NCI-H187 (cell line): ENCODE measurements at places on chromosomes 11 and 22.

- no peak for DNase-seq
Measured at GRCh38 chr22:38513063-38513462, 7.0 kb upstream of the DDX17 start.

DNA sequence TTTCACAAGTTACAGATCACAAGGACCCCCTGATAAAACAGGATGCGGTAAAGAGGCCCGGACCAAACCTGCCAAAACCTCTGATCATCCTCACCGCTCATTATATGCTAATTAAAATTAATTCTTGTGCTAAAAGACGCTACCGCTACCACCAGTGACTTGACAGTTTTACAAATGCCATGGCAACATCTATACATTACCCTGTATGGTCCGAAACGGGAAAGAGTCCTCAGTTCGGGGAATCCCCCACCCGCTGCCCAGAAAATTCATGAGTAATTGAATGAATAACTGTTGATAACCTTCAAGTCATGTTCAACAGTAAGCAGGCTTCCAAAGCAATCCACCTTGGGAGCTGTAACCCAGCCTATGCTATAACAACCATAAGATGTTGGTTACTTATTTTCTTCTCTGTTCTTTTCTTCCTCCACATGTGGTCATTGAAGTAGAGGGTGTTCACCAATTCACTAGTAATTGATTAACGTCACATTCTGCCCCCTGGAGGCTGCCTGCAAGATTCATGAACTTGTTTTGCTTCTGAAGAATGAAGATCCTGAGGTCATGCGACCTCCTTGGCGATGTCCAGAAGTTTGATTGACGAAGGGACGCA is 20.6 kb downstream of the APOBEC3H start:
- no peak for DNase-seq

GRCh38 chr11:94786264-94787126 is 18.3 kb downstream of the AMOTL1 start:
- no peak for DNase-seq

GRCh38 chr11:15730995-15731385 is 616.3 kb downstream of the INSC start:
- no peak for DNase-seq

DNA sequence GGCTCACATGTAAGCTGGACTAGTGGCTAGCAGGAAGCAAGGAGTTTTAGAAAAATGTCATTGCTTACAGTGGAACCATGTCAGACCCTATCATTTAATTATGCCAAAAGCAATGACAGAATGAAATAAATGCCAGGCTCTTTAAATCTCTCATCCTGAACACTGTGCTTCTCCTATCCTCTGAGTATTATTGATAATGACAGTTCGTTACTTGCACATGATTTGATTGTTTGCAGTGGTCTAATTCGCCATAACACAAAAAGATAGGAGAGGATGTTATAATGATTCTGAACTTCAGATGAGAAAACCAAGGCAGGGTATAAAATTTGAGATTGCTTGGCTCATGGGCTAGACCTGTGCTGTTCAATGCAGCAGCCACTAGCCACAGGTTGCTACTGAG is 68.2 kb downstream of the FLI1 start:
- no peak for DNase-seq

DNA sequence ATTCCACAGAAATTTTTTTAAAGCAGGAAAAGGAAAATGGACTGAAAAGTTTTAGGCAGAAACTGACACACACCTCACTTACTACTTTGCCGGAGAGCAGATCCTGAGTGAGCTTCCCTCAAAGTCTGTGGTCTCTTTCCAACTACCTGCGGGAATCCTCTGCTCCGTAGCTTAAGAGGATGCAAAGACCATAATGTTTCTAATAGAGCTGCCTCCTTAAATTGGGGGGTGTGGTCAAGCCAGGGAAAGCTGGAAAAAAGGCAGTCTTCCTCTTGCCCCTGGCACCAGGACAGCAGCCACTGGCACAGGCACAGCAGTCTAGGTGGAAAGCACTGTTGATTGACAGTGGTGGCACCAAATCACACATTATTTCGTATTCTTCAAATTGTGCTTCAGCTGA is at the start of gene ETS1:
ETS1 (minus strand) TSS at position 144 of the 400 bp plus-strand sequence. CDS start 14,428 bp downstream, outside the sequence.
- no peak for DNase-seq

DNA sequence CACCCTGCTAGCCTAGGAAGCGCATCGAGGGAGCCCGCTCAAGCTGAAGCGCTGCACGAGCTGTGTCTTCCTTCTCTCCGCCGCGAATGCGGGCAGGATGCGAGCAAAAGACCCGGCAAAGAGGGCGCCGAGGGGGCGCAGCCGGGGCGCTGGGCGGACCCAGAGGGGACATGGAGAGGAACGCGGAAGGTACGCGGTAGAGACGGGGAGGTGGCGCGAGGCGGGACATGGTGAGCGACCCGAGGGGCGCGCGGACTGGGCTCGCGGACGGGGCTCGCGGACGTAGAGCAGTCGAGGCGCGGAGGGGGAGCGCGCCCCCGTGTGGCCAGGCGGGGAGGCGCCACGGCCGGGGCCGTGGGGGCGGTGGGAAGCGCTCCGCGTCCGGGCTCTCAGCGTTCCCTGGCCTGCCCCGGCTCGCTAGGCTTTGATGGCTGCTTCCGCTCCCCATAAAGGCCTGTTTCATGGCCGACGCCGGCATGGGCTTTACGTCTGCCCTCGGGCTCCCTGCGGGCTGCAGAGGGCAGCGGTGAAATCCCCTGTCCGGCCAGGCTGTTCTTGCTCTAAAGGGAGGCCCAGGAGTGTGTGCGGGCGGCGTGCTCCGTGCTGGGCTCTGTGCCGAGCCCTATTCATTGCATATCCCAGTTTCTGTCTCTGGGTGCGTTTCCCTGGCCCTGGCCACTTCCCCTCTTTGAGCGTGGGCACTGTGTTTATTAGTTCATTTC is 31.2 kb upstream of the TRIM29 start:
- peak; percentile 54 for DNase-seq

DNA sequence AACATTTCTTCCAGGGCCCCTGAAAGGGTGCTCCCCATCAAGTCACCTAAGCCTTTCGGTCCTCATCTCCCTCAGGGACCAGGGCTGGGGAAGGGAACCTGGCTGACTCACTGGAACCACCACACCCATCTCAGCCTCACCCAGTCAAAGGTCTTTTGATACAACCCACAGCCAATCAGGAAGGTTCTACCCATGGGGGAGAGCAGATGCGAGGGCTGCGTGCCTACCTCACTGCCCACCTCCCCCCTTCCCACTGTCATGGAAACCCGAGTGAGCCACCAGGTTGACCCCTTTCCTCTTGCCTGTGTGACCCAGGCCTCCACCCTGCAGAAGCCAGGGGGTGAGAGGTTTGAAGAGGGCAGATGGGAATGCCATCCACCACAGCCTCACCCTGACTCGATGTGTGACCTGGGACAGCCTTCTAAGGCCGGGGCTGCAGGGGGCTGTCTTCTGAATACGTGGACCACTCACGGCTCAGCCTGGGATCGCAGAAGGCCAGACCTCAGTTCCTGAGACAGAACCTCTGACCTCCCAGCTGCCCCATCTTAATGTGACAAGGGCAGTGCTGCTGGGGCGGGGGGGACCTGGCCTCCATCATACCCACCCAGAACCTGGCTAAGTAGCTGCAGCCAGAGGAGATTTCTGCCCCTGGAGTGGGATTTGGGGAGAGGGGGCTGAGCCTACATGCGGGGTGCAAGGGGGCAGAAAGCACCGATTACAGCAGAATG is 2.7 kb downstream of the MDK start:
- no peak for DNase-seq

DNA sequence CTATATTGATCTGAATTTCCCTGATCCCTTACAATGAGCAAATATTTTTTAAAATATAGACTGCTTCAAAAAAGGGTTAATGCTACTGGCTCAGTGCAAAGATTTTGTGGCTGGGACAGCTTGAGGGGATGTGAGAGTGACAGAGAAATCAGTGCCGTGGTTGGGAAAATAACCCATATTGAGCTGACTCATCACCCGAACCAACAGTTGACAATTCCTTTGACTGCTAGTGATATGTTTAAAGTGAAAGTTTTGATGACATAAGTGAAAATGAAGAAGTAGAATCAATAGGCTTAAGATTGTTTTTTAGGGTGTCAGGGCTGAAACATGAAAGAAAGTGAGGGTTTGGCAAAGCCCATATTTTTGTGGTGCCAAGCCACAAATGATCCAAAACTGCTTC is 257.1 kb upstream of the TENM4 start:
- no peak for DNase-seq

DNA sequence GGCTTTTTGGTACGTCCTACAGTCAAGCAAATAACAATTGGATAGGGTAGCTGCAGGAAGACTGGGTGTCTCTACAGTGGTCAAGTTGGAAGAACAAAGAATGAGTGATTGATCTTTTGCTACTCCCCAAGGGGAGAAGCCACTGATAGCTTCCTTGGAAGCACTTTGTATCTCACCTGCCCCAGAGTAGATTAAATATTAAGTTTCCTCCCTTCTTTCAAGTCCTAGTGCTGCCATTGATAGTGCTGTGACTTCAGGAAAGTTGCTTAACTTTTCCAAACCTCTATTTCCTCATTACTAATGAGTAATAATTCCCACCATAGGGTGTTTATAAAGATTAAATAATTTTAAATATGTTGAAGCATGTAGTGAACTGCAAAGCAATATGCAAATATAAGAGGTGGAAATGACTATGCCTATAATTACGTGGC is 35.6 kb upstream of the EHF start:
- DNase-seq = no peak

- DNase-seq = no peak
Measured at GRCh38 chr22:49724893-49725489, 102.7 kb downstream of the BRD1 start.

DNA sequence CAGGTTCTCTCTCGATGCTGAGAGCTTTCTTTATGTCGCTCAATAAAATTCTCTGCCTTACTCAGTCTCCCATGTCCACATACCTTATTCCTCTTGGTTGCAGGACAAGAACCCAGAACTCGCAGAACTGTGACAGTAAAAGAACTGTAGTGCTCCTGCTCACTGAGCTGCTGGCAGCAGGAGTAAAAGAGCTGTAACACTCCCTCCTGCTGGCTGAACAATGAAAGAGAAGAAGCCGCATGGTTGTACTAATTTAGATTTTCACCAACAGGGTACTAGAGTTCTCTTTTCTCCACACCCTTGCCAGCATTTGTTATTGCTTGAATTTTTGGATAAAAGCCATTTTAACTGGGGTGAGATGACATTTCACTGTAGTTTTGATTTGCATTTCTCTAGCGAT is 433.2 kb downstream of the GUCY1A2 start:
- DNase-seq = no peak

DNA sequence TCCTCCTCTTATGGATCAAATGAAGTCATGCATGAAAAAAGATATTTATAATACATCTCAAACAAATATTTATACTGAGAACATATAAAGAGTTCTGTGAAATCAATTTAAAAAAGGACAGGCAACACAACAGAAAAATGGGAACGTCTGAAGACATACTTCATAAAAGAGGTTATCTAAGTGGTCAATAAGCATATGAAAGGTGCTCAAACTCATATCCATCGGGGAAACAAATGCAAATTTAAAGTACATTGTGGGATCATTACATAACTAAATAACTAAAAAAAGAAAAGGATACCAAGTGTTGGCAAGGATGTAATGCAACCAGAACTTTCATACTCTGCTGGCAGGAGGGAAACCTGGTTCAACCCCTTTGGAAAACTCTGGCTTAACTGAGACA is 22.3 kb downstream of the TPST2 start:
- DNase-seq = no peak

GRCh38 chr22:42025421-42025820 is 26.8 kb downstream of the WBP2NL start:
- no peak for DNase-seq

DNA sequence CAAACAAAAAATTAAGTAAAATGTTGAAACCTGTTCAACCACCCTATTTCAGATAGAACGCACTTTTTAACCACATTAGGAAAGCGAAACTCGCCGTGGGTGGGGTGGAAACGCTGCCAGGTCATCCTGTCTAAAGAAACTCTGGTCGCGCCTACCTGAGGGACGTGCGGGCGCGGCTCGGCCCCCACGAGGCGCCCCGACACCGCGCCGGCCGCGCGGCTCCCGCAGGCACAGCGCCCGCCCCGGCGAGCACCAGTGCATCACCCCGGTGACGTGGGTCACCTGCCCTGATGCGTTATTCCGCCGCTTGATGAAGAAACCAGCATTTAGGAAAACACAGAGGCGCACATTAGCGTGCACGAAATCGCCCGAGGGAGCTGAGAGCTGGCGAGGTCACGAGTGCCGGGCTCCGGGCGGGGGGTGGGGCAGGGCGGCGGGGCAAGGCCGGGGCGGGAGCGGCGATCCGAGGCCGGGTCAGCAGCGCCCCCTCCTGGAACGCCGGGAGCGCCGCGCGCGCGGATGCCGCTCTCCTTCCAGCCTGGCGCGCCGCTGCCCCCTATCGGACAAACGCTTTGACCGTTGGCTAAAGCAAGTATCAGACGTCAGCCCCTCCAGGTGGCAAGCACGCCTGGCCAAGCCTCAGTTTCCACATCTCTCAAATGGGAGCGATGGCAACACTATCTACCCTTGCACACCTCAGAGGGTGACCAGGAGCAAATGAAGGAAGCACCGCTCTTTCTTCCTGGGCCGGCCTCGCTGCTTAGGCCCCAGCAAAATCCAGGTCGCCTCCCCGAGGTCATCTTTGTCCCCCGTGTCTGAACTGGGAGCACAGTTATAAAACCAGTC is 15.7 kb upstream of the SNX32 start:
- DNase-seq = peak; percentile 37

GRCh38 chr11:23569134-23569533 is 708.9 kb upstream of the CCDC179 start:
- DNase-seq = no peak

GRCh38 chr11:26204839-26205238 is 127.1 kb upstream of the ANO3 start:
- DNase-seq = no peak

GRCh38 chr22:17336061-17336460 is 33.2 kb upstream of the CECR2 start:
- no peak for DNase-seq

DNA sequence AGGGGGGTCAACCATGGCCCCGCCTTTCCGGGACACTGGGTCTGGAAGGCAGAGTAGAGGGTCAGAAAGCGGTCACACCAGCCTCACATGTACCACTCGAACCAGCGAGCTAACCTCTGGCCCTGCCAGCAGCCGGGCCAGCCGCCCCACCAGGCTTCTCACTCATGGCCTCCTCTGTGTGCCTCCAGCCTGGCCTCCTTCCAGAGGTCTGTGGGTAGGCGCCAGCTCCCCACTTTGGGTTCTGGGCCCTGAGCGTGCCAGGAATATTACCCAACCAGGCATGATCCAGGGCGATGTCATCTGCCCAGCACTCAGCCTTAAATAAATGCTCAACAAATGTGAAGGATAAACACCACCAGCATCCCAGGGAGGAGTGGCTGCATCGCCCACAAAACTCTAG is 5.8 kb downstream of the SCUBE1 start:
- DNase-seq = no peak

DNA sequence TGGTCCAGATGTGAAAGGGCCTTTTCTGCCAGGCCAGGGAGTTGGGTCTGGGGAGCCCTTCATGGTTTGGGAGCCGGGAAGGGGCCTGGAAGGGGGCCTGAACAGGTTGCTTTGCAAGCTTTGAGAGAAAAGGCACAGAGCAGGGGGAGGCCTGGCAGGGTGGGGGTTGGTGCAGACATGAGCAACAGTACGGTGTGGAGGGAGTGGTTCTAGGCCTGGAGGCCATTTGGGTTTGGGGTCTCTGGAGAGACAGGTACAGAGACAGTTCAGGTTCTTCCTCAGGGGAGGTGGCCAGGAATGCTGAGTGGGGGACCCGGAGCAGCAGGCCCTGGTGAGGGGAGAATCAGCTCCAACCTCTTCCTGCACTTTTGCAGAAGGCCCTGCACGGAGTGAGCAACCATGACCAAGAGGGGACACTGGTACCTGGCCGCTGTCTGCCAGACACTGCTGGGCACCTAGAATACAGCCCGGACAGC is 1.4 kb downstream of the KDELR3 start:
- DNase-seq = no peak

GRCh38 chr11:69106031-69106811 is 49.5 kb upstream of the SMIM38 start:
- no peak for DNase-seq

- DNase-seq = no peak
Measured at GRCh38 chr11:72828081-72828567, 13.9 kb downstream of the ATG16L2 start.
